ENCODE measurements at places on chromosomes 7 and 10.
A peak's percentile ranks its signal among the peaks of the same experiment; 100 is the strongest.

DNA sequence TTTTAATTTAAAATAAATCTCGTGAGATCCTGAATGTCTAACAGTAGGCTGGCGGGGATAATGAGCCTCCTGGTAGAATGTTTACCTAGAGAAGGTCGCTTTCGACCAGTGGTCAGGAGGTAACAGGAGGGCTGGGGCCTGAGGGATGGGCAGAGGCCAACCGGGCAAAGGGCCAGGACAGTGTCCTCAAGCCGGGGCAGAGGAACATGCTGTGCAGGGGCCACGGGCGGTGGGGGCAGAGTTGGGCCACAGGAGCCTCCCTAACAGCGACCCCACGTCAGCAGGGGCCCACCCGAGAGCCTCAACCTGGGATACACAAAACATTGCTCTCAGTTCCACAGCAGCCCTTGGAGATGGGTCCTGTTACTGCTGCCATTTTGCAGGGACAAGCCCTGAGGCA, 14.5 kb downstream of the CFAP46 start:
- no peaks in the 10 kb centered on the region for H3K36me3 ChIP-seq
- H3K4me3 ChIP-seq, result no peak overlapping the region
- no peak overlapping the region for H3K27ac ChIP-seq
- no peaks in the 10 kb centered on the region for H3K27me3 ChIP-seq

- no peak overlapping the region for H3K4me3 ChIP-seq
- no peaks in the 10 kb centered on the region for H3K27me3 ChIP-seq
- H3K36me3 ChIP-seq, result no peaks in the 10 kb centered on the region
- peaks cover 18% of the 10 kb centered on the region for H3K4me1 ChIP-seq
- H3K27ac ChIP-seq, result no peak overlapping the region
Measured at GRCh38 chr10:69223028-69223342, 2.9 kb downstream of the HKDC1 start.

- no peaks in the 10 kb centered on the region for H3K27me3 ChIP-seq
- H3K36me3 ChIP-seq, result no peaks in the 10 kb centered on the region
- no peak overlapping the region for H3K27ac ChIP-seq
- no peaks in the 10 kb centered on the region for H3K4me1 ChIP-seq
- DNase-seq, result no peak
Measured at GRCh38 chr10:69878038-69878437, 76.3 kb downstream of the COL13A1 start.

DNA sequence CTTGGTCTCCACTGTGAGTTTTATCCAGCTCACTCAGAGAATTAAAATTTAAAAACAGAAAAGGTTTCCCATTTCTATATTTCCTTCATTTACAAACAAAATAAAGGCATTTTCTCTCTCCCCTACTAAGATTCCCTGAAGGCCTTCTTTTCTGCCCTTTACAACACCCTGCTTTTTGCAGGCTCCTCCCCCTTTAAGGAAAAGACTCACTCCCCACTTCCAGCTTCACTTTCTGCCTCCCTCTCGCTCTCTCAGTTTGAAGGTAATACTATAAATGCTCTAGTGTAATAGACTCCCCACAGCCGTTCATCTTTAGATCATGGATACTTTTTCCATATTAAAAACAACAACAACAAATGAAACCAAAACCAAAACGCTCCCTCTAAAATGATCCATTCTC, 53.3 kb downstream of the CDHR3 start:
- no peak overlapping the region for H3K4me3 ChIP-seq
- DNase-seq, result no peak
- no peaks in the 10 kb centered on the region for H3K27me3 ChIP-seq

GRCh38 chr10:95406651-95407280, 116.0 kb upstream of the PDLIM1 start:
- peak; percentile 65 for DNase-seq
- peaks cover 22% of the 10 kb centered on the region for H3K36me3 ChIP-seq
- no peak overlapping the region for H3K4me3 ChIP-seq
- H3K4me1 ChIP-seq, result peaks cover 5% of the 10 kb centered on the region
- H3K27ac ChIP-seq, result peak overlapping the region; percentile 74
